Activated T-helper 2 cell treated with anti-CD3 and anti-CD28 coated beads, Interferon-gamma antibody, Interleukin-2, Interleukin-4, amounts not matched to agents 10 μg/mL and 5 μg/mL and 100 μg/mL, durations not matched to agents 14 hours and 24 hours and 36 hours (primary cell): ENCODE measurements at places on chromosomes 7 and 10.

GRCh38 chr7:123995617-123996326, 37.1 kb downstream of the TMEM229A start:
- DNase-seq, result no peak

DNA sequence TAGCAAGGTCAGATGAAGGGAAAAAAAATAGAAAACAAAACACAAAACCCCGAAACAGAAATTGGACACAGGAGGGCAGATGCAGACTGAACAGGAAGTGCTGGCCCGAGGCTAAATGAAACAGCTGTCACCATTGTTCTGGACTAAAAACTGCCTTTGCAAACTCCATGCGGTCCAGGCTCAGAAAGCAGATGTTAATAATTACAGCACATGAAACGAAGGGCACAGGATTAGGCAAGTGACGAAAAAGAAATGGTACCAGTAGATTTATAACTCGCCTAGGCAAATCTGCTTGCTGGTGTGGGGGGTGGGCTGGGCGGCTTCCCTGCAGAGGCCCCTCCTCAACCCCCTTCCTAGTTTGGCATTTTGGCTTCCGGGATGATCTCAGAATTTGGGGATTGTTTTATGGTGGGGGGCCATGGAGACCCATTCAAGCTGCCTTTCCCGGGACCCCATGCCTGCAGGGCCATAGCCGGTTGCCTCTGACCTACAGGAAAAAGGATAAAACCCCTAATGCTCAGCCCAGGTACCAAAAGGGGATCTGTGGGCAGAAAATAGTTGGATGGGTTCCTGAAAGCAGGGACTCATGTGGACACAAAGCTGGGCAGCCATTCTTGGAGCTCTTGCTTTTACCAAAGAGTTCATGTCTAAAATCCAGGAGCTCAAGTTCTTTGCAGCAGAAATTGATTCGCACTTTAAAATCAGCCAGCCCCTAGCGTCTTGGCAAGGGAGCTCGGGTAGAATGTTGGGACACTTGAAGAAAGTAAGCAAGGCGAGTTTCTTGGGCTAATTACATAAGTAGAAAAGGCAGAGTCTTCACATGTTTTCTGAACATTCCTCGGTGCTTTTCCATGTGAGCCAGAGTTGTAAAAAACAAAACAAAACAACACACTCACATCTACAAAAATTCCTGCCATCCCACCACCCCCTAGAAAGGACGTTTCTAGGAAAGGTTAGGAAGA, 39.0 kb upstream of the EMX2 start:
- no peak for DNase-seq

- no peak for DNase-seq
These were observed 10.6 kb downstream of the VIM start for GRCh38 chr10:17238445-17239291.

- no peak for DNase-seq
These were observed 1106.8 kb upstream of the C7orf33 start for GRCh38 chr7:147483634-147484292.

DNA sequence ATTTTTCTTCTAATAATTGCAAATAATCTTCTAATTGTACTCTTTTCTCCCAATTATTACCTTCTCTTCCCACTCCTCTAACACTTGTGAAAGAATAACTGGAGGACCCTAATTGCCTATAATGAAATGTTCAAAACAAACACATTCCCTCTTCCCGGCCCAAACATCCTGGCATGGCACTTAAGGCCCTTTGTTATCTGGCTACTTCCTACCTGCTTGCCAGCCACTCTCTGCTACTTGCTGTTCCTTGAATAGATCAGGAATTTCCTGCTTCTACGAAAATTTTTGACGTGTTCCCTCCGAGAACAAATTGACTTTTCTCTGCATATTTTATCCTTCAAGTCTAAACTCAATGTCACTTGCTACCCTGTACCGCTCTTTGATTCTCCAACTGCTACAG, 56.1 kb upstream of the NOBOX start:
- no peak for DNase-seq

- DNase-seq, result no peak
These were observed 327.1 kb downstream of the GFRA1 start for GRCh38 chr10:115945701-115946445.

- no peak for DNase-seq
These were observed 15.5 kb downstream of the ZNF487 start for GRCh38 chr10:43452356-43452914.

GRCh38 chr10:6200734-6201515, 1.8 kb upstream of the PFKFB3 start:
- DNase-seq, result no peak

DNA sequence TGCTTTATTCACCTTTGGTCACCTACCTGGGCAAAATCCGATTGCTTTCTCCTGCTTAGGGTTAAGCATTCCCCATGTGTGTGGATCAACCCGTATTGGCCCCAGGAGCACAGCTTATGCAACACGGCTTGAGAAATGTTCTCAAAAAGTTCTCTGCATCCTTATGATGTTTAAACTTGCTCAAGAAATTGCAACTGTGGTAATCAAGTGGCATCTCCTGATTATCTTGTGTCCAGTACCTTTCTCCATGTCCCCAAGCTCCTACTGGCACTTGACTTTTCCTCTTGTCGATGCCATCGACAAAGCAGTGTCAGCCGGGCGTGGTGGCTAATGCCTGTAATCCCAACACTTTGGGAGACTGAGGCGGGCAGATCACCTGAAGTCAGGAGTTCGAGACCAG, 4.7 kb upstream of the PKD2L1 start:
- no peak for DNase-seq

GRCh38 chr10:73843261-73843660, 31.1 kb downstream of the CAMK2G start:
- no peak for DNase-seq

DNA sequence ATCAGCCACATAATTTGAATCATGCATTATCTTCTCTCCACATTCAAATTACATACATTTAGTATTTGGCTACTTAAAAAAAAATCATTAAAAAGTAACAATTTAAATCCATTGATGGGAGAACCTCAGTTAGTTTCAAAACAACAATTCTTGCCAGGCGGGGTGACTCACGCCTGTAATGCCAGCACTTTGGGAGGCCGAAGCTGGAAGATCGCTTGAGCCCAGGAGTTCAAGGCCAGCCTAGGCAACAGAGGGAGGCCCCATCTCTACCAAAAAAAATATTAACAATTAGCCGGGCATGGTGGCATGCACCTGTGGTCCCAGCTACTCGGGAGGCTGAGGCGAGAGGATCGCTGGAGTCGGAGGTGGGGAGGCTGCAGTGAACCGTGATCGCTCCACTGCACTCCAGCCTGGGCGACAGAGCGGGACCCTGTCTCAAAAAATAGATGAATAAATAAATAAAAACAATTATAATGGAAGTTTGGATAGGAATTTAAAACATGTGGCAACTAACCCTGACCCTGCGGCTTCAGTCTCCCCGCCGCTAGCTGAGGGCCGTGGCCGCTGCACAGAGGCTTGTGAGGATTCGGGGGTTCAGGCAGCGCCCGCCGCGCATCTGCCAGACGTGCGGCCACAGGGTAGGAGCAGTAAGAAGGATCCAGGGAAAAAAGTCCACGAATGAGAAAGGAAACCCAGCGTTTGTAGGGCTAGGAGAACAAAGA, 1.1 kb upstream of the CSGALNACT2 start:
- no peak for DNase-seq

GRCh38 chr7:69095649-69096048, 502.6 kb upstream of the AUTS2 start:
- DNase-seq, result no peak

- DNase-seq, result no peak
These were observed 73.9 kb downstream of the TMEM130 start for GRCh38 chr7:98795741-98796493.

DNA sequence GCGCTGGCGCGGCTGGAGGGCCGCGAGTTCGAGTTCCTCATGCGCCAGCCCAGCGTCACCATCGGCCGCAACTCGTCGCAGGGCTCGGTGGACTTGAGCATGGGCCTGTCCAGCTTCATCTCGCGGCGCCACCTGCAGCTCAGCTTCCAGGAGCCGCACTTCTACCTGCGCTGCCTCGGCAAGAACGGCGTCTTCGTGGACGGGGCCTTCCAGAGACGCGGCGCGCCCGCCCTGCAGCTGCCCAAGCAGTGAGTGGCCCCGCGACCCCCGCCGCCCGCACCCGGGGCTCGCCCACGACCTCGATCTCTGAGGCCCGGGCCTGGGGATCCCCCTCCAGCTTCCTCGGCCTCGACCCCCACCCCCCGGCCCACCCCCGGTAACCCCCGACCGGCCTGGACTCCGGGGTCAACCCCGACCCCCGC, 537 bp downstream of the FOXK1 start:
- DNase-seq, result peak; percentile 32

GRCh38 chr7:68187532-68187931, 1190.9 kb downstream of the TYW1 start:
- no peak for DNase-seq

GRCh38 chr7:112692333-112692732, 97.9 kb downstream of the TMEM168 start:
- no peak for DNase-seq

DNA sequence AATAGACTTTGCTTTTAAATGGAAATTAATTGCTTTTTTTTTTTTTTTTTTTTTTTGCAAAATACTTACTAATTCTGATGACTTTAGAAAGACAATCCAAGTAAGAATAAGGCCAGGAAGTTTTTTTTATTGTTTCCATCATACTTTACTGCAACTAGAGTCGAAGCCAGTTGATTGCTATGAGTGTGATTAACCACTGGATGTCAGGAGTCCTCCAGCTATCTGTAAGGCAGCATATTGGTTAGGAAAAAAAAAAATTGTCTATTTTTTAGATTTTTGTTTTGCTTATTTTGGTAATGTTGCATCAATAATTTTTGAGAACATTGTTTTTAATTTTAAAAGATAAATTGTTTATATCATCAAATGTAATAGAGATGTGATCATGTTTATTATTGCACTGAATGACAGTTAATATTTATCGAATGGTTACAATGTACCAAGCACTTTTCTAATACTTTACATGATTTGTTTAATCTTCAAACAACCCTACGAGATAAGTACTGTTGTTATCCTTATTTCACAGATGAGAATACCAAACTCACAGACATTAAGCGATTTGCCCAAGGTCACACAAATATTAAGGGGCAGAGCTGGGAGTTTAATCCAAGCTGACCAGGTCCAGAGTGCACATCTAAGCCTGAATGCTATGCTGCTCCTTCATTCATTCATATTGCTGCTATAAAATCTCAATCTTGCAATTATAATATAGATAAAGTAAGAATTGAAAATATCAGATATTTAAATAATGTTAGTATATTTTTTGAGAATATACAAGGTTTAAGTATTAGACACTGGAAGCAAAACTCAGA, 19.9 kb upstream of the LMOD2 start:
- DNase-seq, result no peak

GRCh38 chr10:25130906-25131305, 43.9 kb upstream of the GPR158 start:
- no peak for DNase-seq

DNA sequence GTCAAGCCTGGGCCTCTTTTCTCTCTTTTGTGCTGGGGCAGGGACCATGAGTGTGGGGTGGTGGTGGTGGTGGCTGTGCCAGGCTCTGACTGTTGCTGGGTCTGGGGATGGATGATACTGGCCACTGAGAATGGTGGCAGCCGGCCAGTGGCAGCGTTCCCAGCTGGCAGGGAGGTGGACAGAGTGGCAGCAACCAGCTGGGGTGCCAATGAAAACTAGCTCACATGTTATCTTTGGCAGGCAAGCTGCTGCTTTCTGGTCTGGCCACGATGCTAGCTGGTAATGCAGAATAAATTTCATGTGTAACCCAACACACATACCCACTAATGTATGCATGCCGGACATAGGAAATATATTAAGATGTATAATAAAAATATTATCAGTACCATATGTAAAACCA, 95.0 kb upstream of the SLC26A5 start:
- no peak for DNase-seq

GRCh38 chr10:130357226-130357625, 221.0 kb downstream of the GLRX3 start:
- DNase-seq, result no peak

- DNase-seq, result no peak
These were observed 29.0 kb upstream of the ATXN7L1 start for GRCh38 chr7:105905209-105905909.

GRCh38 chr7:102451371-102452054, 13.2 kb downstream of the ALKBH4 start:
- DNase-seq, result no peak

- DNase-seq, result no peak
These were observed 25.1 kb downstream of the SBDS start for GRCh38 chr7:66970310-66970709.

DNA sequence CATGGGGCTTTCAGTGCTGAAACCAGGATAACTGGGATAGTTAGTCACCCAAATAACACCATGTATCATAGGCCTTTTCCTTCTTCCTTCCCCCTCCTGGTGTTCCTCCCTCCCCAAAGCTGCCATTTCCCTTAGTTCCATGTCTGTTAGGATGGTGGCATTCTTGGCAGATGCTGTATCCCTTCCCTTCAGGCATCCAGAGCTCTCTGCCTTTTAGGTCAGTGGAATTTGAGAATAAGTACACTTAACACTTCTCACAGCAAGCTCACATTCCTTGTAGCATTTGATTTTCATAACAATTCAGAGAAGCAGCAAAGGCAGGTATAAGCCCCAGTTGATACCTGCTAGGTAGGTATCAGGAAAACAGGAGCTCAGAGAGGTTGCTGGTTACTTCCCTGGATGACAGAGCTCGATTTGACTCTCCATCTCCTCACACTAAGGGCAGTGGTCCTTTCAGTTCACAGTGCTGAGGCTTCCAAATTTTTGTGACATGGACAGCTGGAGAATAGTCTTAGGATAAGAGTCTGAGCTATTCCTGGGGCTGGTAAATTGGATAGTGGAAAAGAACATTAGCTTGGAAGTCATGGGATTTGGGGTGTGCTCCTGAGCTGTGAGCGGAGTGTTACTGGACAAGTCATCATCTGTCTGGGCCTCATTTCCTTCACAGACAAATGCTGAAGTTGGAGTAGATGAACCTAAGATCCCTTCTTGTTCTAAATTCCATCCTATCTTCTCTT, 108.7 kb upstream of the RHOBTB1 start:
- DNase-seq, result no peak

DNA sequence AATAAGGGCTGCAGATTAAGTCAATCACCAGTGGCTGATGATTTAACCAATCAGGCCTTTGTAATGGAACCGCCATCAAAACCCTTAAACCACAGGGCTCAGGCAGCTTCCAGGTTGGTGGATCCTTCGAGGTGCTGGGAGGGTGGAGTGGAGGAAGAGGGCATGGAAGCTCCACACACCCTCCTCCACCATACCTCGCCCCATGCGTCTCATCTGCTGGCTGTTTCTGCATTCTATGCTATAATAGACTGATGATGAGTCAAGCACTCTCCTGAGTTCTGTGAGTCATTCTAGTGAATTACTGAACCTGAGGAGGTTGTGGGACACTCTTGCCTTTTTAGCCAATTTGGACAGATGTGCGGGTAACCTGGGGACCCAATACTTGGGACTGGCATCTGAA, 43.9 kb downstream of the CHST15 start:
- no peak for DNase-seq

DNA sequence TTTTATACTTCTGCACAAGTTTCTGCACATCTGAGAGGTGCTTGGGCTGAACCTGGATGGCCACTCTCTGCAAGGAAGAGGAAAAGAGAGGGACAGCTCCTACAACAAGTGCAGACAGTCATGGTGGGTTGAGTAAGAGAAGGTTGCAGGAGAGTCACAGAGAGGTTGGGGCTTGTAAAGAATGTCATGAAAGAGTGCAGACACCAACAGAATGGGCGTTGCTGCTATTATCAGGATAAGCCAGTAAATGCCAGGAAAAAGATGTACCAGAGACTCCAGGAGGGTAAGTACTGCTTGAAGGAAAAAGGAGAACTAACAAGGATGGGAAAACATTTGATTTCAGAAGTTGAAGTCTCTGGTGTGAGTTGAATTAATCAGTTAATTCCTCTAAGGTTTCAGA, 77.8 kb upstream of the NRP1 start:
- no peak for DNase-seq
